CD4-positive, alpha-beta T cell (primary cell): ENCODE measurements at places on chromosomes 4 and X. TPM values are rescaled to one million over a fixed set of nuclear protein-coding genes. Genes with fewer than 3 reads are reported as not detected.

DNA sequence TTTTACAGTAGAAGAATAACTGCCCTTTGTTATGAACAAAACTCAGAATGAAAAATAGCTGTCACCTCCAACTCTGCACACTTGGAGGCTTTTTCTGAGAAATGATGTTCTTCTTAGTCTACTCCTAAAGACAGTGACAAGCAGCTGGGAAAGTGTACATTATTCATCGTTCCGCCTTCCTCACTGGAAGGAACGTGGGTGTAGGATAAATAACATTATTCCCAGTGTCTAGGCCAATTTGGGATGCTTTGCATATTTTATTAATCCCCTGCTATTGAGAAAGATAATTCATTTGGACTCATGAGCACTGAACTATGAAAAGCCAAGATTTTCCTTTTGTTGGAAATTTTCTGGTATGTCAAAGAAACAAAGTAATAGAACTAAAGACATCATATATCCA, 87.8 kb downstream of the VCX2 start:
- DNase-seq: no peak

DNA sequence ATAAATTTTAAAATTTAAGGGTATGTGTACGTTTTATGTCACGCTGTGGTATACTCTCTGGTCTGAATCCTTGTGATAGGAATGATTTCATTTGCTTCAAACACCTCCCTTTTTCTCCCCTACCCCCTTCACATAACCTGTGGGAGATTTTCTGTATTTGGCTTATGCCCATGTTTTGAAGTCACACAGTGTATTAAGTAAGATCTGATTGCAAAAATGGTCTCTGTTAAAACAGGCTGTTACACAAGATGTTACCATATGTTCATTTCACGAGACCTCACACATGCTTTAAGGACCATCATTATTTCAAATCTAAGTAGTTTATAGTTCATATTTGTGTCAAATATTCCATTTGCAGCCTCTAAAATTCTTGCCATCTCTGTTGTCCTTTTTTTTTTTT, 63.5 kb downstream of the TMEM131L start:
- DNase-seq: no peak

GRCh38 chr4:107645604-107646003, 74.4 kb downstream of the PAPSS1 start:
- DNase-seq: no peak

MAGEA3 gene
- total RNA-seq: not detected

FAM9B gene
- not detected for total RNA-seq

DNA sequence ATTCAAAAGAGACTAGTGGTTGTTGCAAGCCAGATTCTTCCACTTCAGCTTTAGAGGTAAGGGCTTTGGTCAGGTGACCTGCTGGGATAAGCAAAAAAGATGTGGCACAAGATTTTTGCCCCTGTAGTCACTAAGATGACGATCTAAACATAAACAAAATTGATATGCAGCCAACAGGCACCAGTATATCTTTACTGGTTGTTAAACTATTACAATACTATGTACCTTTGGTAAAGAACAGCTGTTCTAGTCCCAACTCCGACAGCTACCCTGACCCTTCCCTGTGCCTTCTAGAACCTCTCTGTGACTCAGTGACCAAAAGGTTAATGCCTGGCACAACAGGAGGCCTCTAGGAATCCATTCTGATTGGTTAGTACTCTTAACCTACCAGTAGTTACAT, 59.6 kb downstream of the MGST2 start:
- no peak for DNase-seq
